ENCODE measurements at places on chromosomes 16 and 17.

DNA sequence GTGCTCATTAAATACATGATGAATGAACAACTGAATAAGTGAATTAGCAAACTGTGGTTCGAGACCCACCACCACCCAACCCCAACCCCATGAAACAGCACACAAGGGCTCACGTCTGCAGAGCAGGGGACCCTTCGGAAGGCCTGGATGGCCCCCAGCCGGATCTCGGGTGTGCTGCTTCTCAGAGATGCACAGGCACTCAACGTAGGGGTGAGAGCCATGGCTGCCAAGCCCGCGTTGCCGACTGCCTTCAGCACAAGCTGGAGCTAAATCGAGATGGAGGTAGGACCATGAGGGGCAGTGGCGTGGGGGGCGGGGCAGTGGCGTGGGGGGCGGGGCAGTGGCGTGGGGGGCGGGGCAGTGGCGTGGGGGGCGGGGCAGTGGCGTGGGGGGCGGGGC lies 93.2 kb downstream of the LITAF start:
- no peak for DNase-seq

DNA sequence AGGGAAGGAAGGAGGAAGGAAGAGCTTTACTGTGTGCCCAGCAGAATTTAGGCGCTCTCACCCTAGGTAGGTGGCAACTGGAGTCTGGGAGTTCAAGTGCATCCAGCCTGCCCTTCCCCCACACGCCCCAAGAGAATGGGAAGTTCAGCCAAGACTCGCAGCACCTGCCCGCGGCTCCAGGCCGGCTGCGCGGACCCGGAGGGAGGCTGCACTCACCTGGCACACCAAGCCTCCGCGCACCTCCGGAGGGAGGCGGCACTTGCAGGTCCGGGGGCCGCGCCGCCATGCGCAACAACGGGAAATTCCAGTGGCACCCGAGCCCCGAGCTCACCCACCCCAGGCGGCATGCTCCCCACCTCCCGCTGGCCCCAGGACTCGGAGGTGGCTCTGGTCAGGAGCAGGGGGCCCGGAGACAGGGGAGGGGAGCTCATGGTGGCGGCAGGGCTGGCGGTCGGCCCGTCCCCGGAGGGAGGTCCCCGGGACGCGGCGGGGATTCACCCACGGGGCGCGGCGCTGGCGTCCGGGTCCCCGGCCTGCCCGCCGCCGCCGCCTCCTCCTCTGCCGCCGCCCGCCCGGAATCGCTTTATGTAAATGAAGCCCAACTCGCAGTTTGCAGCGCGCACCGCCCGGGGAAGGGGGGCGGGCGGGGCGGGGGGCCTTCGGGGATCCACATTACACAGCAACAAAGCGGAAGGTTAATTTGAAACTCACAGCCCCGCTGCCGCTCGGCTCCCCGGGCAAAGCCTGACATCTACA lies at the start of gene ZFHX3:
TSS of gene ZFHX3 (minus strand) at position 593 of the 756 bp plus-strand sequence. CDS start 87,983 bp downstream, outside the sequence.
- DNase-seq = peak; percentile 89

- DNase-seq = no peak
Measured at GRCh38 chr16:72744076-72744793, 303.7 kb downstream of the ZFHX3 start.

DNA sequence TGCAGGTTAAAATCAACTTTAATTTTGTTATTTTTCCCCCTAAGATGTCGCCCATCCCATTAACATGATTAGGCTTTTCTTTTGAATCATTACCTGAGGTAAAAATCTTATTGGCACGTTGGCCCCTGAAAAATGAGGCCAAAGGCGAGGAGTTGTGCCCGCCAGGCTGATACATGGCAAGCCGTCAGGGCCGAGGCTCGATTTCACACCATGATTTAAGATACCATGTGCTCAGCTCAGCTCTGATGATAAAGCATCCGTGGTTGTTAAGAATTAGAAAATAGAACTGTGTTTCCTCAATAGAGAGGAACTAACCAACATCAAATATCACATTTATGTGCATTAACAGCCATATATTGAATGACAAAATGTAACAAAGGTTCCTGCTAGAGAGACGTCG lies 972.9 kb upstream of the SOX9 start:
- no peak for DNase-seq

GRCh38 chr17:21295036-21295952 lies 10.8 kb downstream of the MAP2K3 start:
- peak; percentile 64 for DNase-seq

GRCh38 chr17:49694847-49695697 lies 12.7 kb downstream of the SLC35B1 start:
- DNase-seq = peak; percentile 73

GRCh38 chr16:16915771-16916170 lies 536.8 kb downstream of the NPIPA7 start:
- DNase-seq = no peak

GRCh38 chr17:41392278-41392677 lies 5.1 kb downstream of the KRT31 start:
- DNase-seq = no peak

Data from upper lobe of right lung (tissue), 1 donor.